ENCODE measurements at places on chromosomes 16 and 17.

- DNase-seq = no peak
Measured at GRCh38 chr17:51706093-51706492, 445.7 kb downstream of the UTP18 start.

DNA sequence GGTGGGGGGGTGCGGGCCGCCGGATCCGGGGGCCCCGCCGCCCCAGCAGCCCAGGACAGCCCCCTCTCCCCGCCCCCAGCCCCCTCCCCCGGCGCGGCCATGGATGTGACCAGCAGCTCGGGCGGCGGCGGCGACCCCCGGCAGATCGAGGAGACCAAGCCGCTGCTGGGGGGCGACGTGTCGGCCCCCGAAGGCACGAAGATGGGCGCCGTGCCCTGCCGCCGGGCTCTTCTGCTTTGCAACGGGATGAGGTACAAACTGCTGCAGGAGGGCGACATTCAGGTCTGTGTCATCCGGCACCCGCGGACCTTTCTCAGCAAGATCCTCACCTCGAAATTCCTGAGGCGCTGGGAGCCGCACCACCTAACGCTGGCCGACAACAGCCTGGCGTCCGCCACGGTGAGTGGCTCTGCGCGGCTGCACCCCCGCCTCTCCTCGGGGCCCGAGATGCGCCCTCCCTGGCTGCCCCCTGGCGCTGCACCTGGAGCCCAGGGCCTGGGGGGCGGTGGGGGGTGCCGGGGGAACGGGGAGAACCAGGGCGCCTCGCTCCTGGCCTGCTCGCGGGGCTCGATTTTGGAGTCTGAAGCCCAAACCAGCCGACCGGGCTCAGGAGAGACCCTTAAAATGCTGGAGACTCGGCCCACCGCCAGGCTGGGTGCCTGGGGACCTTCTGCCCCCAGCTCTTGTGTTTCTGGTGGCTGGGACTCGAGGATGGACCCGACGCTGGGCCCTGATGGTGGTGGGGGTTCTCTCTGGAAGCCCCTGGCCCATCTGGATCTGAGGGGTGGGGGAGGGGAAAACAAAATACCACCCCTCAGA is 744 bp downstream of the CMIP start:
- DNase-seq = no peak

GRCh38 chr17:75512926-75513640 is 2.3 kb downstream of the CASKIN2 start:
- DNase-seq = no peak

DNA sequence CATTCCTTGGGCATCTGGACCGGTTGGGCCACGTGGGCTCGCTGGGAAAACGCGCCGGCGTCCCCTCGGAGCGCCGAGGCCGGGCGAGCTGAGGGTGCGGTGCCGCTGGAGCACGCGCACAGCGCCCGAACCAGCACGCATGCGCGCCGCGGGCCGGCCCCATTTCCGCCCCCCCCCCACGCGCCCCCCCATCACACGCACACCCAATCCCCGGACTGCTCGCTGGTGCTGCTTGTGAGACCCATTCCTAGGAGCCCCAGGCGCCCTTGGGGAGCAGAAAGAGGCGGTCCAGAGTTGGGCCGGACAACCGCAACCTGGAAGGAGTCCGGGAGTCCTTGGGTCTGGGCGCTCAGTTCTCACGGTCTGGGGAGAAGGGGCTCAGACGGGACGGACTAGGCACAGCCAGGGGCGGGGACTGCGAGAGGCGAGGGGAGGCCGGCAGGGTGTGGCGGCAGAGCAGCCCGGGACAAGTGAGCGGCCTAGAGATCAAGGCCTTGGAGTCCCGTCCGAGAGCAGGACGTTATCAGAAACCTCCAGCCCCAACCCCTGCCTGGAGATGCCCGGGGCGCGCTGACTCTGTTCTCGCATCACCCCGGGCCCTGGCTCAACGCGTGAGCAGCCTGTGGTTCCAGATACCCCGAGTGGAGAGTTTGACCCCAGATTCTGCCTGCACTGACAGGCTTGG is 6.0 kb upstream of the CBX8 start:
- DNase-seq = no peak

All from stimulated activated CD8-positive, alpha-beta memory T cell treated with anti-CD3 and anti-CD28 coated beads, Interleukin-2, amount 100 ng/mL, for 1 hour (primary cell).